Stimulated activated CD4-positive, alpha-beta T cell treated with anti-CD3 and anti-CD28 coated beads, Interleukin-1b, Interleukin-23, amount 100 ng/mL, for 1 hour (primary cell): ENCODE measurements at places on chromosomes 4 and X.

GRCh38 chr4:8236920-8237195 is 32.7 kb upstream of the HTRA3 start:
- no peak for DNase-seq

DNA sequence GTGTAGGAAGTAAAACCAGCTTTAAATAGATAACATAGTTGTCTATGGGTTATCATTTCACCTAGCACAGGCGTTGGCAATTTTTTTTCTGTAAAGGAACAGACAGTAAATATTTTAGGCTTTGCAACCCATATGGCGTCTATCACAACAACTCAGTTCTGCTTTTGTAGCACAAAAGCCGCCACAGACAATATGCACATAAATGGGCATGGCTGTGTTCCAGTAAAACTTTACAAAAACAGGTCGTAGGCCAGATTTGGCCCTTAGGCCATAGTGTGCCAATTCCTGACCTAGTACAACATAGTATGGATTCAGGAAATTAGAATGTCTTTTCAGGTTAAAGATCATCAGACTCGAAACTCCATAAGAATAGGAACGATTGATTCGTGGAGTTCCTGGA is 265.3 kb upstream of the GK2 start:
- no peak for DNase-seq

- DNase-seq: no peak
Observed at GRCh38 chr4:87014284-87014782, 79.5 kb downstream of the AFF1 start.

- no peak for DNase-seq
Observed at GRCh38 chr4:138235419-138235952, 6.7 kb downstream of the SLC7A11 start.

DNA sequence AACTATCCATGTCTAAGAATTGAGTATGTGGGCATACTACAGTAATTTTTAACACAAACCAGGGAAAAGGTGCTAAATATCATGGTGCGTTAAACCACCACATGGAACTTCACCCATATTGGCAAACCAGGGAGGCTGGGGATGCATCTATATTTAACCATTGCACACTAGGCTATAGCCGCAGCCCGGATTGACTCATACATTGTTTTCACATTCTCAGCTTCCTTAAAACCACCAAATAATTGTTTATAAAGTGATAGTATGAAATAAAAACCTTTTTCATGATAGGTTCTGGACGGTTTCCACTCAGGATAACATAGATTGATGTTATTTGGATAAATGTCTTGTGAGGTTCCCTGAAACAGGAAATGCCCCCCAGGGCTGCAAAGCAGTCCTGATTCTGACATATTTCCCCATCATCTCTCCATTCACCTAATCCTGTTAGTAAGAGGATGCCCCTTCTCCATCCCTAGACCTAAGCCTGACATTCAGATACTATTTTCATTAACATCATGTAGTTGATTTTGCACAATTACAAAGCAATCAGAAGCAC is 7.9 kb downstream of the COL25A1 start:
- DNase-seq: no peak

DNA sequence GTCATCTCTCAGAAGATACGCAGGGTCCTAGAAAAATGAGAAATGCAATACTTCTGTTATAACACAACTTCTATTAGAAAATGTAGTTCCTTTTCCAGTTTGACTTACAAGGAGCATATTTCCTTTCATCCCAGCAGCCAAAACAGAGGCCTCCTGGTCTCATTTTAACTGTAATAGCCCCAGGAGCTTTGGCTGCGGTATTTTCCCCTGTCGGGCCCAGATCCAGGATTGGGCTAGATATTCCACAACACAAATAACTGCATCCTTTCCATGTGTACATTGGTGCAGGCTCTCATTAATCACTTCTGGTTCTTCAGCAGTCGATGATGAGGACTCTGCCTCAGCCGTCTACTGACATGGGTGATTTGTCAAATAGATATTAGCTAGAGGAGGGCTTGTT is 166.1 kb downstream of the TENM3 start:
- DNase-seq: no peak

GRCh38 chr4:7610022-7610670 is 175.4 kb upstream of the PSAPL1 start:
- DNase-seq: no peak

- DNase-seq: no peak
Observed at GRCh38 chr4:67161311-67161710, 384.0 kb downstream of the CENPC start.

DNA sequence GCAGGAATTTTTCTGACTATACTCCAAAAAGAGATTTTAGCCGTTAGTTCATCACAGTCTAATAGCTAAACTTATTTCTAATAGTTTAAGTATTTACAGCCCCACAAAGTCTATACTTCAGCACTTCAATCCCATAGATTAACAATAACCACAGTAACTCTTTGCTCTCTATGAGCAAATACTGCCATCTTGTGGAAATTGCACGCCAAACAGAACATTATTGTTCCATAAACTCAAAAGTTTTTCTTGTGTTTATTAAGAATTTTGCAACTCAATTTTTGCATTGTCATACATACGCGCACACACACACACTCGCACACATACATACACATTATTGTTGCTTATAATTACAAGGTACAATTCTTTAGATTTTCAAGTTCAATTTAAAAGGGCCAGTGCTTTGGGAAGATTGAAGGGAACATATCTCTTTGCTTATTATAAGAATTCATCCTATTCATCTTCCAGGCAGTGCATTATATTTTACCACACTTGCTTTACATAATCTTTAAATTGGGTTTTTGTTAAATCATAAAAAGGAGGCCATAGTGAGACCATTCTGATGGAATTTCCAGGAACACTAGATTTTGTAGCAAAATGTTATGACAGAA is 63.8 kb upstream of the ATOH1 start:
- no peak for DNase-seq

DNA sequence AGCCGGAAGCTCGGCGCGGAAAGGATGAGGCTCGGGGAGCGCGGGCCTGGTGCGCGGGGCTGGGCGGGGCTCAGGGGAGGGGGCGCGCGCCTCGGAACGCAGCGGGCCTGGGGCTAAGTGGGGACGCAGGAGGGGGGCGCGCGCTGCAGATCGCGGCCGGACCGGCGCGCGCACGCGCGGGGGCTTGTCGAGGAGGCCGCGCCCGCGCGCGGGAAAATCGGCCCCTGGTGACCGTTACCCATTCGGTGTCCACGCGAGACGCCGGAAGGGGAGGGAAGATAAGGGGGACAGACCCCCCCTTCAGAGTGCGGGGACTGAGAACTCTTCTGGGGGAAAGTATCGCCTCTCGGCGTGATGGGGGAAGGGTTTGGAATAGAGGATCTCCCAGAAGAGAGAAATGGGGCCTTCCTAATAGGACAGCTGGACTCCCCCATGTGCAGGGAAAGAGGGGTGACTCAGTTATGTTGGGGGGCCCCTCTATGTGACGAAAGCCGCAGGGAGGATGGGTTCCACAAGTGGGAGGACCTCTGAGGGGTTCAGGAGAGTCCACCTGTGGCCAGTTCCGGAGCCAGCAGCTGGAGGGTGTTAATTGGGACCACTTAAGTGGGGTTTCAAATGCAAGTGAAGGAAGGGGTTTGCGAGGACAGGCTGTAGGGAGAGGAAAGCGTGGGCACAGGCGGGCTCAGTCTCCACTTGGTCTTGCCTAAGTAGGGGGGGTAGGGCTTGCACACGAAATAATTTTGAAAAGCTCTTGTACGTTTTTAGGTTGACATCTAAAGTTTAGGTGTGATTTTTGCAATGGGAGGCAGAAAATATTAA is 584 bp downstream of the SUV39H1 start:
- DNase-seq: no peak

DNA sequence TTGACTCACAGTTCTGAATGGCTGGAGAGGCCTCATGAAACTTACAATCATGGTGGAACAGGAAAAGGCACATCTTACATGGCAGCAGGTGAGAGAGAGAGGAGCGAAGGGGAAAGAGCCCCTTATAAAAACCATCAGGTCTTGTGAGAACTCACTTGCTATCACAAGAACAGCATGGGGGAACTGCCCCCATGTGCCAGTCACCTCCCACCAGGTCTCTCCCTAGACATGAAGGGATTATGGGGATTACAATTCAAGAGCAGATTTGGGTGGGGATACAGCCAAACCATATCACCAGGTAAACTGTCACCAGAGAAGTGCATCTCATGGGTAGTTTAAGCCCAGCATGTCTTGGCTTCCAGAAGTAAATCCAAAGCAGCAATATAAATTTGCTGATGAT is 7.5 kb upstream of the SMARCA5 start:
- DNase-seq: no peak

GRCh38 chrX:19698122-19698521 is 182.8 kb upstream of the MAP3K15 start:
- no peak for DNase-seq

DNA sequence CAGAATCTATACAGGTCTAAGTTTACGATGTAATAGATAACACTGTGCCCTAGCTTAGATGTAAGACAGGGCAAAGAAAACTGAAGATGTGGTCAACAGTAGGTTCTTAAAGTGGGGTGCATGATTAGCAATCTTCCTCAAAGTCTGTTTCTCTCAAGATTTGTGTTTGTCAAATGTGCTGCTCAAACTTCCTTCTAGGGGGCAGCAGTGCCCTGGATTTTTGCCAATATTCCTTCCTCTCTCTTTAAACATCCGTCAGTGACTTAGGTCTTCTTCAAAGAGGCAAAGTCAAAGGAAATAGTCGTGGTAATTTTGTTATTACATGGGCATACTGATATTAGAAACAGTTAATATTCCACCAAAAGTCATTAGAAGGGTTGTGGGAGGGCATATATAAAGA is 4.2 kb upstream of the PDHA2 start:
- DNase-seq: no peak

DNA sequence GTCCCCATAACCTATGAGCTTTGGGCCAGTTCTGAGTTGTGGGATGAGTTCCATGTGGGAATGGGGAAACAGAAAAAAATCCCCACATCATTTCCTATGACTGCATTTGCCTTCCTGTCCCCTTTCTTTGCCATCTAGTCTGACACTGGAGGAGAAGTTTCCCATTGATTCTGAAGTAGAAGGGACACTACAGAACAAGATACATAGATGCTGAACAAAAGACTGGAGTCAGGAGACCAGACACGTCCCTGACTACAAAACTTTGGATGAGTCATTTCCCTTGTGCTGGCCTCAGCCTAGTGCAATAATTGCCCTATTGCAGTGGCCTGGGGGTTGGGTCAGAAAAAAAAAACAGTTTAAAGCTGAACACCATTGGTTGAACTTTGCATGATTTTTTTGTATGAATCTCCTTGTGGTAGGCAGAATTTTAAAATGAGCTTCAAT is 22.1 kb downstream of the BEX3 start:
- DNase-seq: no peak

GRCh38 chr4:85005865-85006377 is 39.4 kb upstream of the WDFY3 start:
- no peak for DNase-seq

DNA sequence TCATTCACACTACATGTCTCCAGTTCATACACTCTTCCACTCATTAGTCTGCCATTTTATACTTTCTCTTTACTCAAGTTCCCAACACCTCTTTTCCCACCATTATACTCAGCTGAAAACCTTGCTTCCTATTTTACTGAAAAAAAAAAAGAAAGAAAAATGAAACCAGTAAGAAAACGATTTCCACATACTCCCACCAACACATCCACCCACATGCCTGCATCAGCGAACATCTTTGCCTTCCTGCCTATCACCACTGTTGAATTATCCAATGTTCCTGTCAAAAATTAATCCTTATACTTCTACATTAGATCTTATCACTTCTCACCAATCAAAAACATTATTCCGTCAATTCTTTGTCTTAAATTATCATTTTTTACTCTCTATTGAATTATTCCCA is 188.1 kb upstream of the FAM241A start:
- no peak for DNase-seq

- no peak for DNase-seq
Observed at GRCh38 chr4:162046135-162046534, 117.7 kb downstream of the FSTL5 start.

- no peak for DNase-seq
Observed at GRCh38 chrX:134650701-134651100, 7.6 kb downstream of the PLAC1 start.

DNA sequence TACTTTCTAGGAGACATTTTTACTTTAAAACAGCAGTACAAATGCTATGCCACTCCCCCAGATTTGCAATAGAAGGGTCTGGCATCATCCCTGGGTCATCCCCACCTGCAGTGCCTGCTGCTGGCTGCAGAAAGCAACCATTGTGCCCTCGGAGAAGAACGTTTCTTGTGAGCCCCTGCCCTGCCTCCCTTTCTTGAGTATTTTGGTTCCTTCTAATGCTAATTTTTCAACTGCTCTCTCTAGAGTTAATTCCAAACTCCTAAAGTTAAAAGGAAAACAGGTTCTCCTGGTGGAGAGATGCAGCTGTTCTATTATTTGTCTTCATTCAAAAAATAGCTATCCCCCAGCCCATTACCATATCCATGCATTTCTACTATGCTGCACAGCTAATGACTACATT is 107.1 kb downstream of the IDS start:
- no peak for DNase-seq

DNA sequence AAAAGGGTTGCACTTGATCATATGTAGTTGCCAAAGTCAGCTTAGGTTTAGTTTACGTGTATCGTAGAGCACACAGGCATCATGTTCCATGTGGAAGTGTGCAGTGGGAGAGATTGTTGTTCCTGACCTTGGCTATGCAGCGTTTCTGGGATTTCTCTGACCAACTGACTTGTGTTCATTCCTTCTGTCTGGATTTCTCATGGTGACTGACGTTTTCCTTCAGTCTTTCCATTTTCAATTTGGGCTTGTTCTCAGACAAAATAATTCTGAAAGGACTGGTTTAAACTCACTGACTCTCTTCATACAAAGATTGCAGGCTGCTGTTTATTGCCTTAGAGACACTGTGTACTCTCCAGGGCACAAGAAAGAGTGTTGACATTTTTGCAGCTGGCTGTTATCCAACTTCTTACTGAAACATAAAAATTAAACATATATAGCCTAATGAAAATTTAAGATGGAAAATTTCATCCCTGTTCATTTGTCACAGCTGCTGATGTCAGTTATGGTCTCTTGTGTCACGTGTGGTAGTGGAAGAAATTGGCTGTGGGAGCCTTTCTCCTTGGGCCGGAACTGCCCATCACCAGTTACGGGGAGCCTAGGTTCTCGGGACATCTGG is 95.4 kb downstream of the TNIP2 start:
- DNase-seq: no peak

GRCh38 chr4:128381748-128382559 is 94.3 kb upstream of the PGRMC2 start:
- DNase-seq: no peak

- no peak for DNase-seq
Observed at GRCh38 chr4:114149-114548, 10.2 kb upstream of the ZNF718 start.

DNA sequence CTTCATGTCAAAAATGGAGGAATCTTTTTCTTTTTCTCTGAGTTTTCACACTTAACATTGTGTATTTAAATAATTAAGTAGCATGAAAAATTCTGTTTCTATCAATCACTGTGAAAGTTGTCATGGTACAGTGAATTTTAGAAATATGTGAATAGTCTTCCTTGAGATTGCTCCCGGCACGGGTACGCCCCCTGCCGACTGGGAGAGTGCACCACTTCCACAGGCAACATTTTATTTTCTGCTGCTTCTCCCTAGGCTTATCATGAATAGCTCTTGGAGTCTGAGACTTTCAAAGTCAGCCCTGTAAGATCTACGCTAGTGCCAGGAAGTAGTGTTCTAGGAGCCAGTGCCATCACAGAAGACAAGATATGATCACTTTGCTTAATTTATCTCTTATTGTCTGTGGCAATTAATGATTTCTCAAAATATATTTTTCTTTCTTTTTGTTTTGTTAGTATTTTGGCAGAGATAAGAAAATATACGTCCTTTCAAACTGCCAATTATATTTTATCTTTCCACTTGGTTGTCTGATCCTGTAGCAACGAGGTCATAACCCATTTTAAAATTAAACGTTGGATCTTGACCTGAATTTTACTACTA is 763.8 kb upstream of the AADAT start:
- DNase-seq: no peak
